ENCODE measurements at places on chromosomes 12 and 14. TPM values are rescaled to one million over a fixed set of nuclear protein-coding genes. Genes with fewer than 3 reads are reported as not detected.

The C12orf50 gene
- total RNA-seq, result not detected

The COPS7A gene
- 119 TPM for total RNA-seq

The CDKN1B gene
- 53.4 TPM for total RNA-seq

The MORN3 gene
- total RNA-seq, result not detected

The KRT85 gene
- total RNA-seq, result not detected

The POTEM gene
- total RNA-seq, result not detected

The CCNT1 gene
- 49.0 TPM for total RNA-seq

The EIF2B1 gene
- 40.6 TPM for total RNA-seq

The PRB2 gene
- not detected for total RNA-seq

The VDR gene
- total RNA-seq, result 9.7 TPM

The MANSC1 gene
- 4.1 TPM for total RNA-seq

The FSCB gene
- total RNA-seq, result under 0.01 TPM

The RPL41 gene
- total RNA-seq, result 2,567 TPM

The KRT6C gene
- not detected for total RNA-seq

The SRGAP1 gene
- total RNA-seq, result 21.8 TPM

The TAS2R19 gene
- total RNA-seq, result 3.9 TPM

The ART4 gene
- not detected for total RNA-seq

The BDKRB2 gene
- total RNA-seq, result under 0.01 TPM

The MYF6 gene
- not detected for total RNA-seq
